ENCODE measurements at places on chromosomes 11 and 22. TPM values are rescaled to one million over a fixed set of nuclear protein-coding genes. Genes with fewer than 3 reads are reported as not detected.

Gene THOC5
- total RNA-seq, result 53.1 TPM

Gene ENTHD1
- not detected for total RNA-seq

Gene HTR3A
- total RNA-seq, result not detected

Gene UPK3A
- total RNA-seq, result not detected

Gene HYLS1
- total RNA-seq, result 15.3 TPM

Gene ST14
- not detected for total RNA-seq

Gene FXYD6
- 0.98 TPM for total RNA-seq

Gene IFT27
- 29.1 TPM for total RNA-seq

Gene C22orf23
- 0.54 TPM for total RNA-seq

Gene TMPRSS5
- 0.09 TPM for total RNA-seq

Gene CHRM1
- not detected for total RNA-seq

Gene CALCA
- total RNA-seq, result not detected

Gene ABTB2
- total RNA-seq, result 1.7 TPM

Gene VSIG10L2
- not detected for total RNA-seq

Gene SLC5A4
- not detected for total RNA-seq

Gene ANO5
- total RNA-seq, result 0.16 TPM

Gene GPHA2
- total RNA-seq, result not detected

Gene PCF11
- total RNA-seq, result 47.7 TPM

Gene PHLDB1
- 93.5 TPM for total RNA-seq

Gene OR52E8
- not detected for total RNA-seq

Gene DCDC1
- 3.2 TPM for total RNA-seq

Gene GRM5
- total RNA-seq, result not detected

Gene ARHGAP20
- 20.0 TPM for total RNA-seq

Gene RFPL2
- not detected for total RNA-seq

Gene PKNOX2
- total RNA-seq, result 2.0 TPM

Gene TEX54
- total RNA-seq, result not detected

Gene APOA4
- not detected for total RNA-seq

Gene DTX4
- 0.57 TPM for total RNA-seq

Gene DPAGT1
- 30.5 TPM for total RNA-seq

Gene THRSP
- total RNA-seq, result not detected

Gene CECR2
- total RNA-seq, result not detected

Gene DBX1
- not detected for total RNA-seq

Gene CABP4
- not detected for total RNA-seq
